Activated T-helper 2 cell treated with anti-CD3 and anti-CD28 coated beads, Interferon-gamma antibody, Interleukin-2, Interleukin-4, amounts not matched to agents 10 μg/mL and 5 μg/mL and 100 μg/mL, durations not matched to agents 14 hours and 24 hours and 36 hours (primary cell): ENCODE measurements at places on chromosomes 2 and 18.

DNA sequence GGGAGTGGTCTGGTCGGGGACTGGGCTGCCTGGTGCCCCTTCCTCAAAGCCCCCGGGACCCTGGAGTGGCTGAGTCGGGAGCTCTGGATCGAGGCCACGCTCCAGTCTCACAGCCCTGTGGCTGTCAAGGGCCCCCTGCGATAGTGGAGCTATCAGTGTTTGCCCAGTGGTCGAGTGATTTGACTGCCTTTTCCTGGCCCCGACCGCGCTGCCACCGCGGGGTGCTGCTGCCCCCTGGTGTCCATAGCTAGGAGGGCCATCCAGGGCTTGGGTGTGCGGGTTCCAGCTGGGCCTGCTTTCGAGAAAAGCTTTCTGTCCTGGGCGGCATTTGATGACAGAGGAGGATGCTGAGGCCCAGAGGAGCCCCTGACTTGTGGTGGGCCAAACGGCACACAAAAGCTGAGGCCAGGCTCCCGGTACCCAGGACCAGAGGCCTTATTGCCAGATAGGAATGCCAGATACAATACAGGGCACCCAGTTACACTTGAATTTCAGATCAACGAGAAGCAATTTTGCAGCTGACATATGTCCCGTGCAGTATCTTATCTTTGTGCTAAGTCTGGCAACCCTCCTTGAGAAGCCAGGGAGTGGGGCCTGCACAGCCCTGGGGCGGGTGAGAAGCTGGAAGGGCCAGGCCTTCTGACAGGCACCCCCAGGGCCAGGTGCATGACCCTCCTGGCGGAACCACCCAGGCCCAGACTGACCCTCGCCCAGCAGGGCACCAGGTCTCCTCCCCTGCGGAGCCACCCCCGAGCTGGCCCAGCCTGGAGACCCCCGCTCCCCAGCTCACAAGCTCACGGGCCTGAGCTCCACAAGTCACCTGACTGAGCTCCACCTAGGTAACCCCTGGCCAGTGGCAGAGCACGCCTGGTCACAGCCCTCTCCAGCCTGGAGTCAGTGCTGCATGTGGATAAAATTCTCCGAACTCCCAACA lies 13.0 kb downstream of the ODC1 start:
- DNase-seq: peak; percentile 65

GRCh38 chr18:22627506-22627905 lies 209.8 kb upstream of the CTAGE1 start:
- no peak for DNase-seq

DNA sequence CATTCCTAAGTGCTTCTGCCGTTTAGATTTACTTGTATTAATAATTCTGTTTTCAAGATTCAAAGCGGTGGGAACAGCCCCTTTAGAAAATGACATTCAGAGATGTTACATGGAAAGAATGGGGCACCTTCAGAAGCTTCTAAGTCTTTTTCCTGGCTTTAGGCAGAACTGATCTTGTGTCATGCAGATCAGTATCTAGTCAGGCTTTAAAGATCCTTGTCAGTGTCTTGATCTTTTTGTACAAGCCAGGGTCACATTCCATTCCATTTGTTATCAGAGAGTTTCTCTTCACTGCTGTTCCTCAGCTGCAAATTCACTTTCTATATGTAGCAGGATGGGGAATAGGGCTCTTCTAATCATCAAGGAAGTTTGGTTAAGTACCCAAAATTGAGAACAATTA lies 275.3 kb downstream of the DCC start:
- no peak for DNase-seq

- no peak for DNase-seq
Measured at GRCh38 chr18:78519394-78520062, 460.1 kb upstream of the SALL3 start.

GRCh38 chr2:74387346-74387745 lies 7.2 kb upstream of the DCTN1 start:
- no peak for DNase-seq

- DNase-seq: no peak
Measured at GRCh38 chr18:12518326-12518725, 110.6 kb downstream of the PRELID3A start.

DNA sequence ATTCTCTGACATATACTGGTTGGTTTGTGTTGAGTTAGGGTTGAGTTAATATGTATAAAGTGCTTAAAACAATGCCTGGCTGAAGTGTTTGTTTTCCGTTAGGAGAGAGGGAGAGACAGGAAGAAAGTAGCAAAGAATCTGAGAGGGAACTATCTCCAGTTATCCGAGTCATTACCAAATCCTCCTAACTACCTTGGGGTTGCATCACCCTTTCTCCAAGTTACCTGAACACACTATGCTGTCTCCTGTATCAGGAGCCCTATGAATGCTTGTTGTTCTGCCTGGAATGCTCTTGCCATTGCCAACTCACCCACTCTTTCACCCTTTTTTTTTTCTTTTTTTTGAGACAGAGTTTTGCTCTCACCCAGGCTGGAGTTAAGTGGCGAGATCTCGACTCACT lies 47.9 kb upstream of the ITGAV start:
- no peak for DNase-seq

DNA sequence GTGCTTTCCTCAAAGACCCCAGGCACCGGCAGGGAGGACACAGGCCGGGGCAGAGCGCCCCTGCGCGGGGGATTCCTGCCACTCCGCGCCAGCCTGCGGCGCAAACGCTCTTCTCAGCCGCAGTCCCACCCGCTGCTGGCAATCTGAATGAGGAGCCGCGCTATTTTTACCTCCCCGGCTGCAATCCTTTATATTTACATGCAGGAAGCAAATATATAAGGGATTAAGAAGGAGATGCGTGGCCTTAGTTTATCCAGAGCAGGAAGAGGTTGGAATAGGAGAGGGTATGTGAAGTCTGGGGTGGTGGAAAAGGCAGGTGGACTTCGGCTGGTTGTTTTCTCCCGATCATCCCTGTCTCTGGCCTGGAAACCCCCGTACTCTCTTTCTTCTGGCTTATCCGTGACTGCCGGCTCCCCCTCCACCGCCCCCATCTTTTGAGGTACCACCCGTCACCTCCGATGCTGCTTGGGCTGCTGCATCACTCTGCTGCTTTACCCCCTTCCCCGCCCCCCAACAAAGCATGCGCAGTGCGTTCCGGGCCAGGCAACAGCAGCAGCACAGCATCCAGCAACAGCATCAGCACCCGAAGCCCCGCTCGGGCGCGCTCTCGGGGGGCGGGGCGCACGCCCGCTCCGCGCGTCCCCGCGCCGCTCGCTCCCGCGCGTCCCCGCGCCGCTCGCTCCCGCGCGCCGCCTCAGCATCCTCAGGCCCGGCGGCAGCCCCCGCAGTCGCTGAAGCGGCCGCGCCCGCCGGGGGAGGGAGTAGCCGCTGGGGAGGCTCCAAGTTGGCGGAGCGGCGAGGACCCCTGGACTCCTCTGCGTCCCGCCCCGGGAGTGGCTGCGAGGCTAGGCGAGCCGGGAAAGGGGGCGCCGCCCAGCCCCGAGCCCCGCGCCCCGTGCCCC lies at the start of gene ADAM23:
TSS of gene ADAM23 (plus strand) at position 700 of the 902 bp plus-strand sequence. CDS start 335 bp downstream, outside the sequence.
- DNase-seq: peak; percentile 27

DNA sequence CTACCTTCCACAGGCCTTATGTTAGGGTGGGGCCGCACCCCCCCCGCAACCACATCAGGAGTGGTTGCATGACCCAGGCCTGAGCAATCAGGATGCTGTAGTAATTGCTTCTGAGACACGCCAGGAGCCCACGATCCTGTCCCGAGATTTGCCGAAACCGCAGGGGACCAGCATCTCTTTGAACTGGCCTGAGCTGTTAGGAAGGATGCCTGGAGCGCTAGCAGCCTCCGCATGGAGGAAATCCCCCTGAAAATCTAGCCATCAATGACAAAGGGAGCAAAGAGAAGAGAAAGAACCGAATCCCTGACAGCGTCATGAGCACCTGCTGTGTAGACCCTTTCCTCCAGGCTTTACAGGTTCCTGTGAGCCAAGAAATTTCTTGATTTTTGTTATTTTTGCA lies 8.7 kb upstream of the TEX44 start:
- DNase-seq: no peak

DNA sequence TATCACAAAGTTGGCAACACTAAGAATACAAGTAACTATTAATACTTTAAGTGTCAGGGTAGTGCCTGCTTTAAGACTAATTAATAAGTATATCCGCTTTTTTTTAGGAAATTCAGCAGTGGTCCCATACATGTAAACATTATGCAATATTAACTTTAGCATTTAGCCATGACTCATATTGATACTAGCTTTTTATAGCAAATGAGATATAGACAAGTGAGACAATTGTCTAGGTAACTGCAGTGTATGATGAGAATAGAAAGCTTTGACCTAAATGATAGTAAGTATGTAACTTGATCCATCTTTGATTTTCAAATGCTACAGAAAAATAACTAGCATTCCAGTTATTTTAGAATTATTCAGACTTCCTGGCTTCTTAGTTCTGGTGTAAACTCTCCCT lies 27.4 kb upstream of the VRK2 start:
- no peak for DNase-seq

- no peak for DNase-seq
Measured at GRCh38 chr2:583666-584065, 93.5 kb downstream of the TMEM18 start.

GRCh38 chr2:111099402-111099801 lies 21.3 kb upstream of the BCL2L11 start:
- DNase-seq: no peak

DNA sequence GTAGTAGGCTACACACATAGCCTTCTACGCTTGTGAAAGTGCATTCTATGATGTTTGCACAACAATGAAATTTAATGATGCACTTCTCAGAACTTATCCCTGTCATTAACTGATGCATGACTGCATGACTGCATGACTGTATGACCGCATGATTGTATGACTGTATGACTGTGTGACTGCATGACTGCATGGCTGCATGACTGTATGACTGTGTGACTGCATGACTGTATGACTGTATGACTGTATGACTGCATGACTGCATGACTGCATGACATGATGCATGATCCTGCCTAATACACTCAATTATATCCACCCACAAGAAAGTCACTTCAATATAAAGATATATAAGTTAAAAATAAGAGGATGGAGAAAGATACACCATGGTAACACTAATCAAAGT lies 365.4 kb upstream of the FSIP2 start:
- DNase-seq: no peak

DNA sequence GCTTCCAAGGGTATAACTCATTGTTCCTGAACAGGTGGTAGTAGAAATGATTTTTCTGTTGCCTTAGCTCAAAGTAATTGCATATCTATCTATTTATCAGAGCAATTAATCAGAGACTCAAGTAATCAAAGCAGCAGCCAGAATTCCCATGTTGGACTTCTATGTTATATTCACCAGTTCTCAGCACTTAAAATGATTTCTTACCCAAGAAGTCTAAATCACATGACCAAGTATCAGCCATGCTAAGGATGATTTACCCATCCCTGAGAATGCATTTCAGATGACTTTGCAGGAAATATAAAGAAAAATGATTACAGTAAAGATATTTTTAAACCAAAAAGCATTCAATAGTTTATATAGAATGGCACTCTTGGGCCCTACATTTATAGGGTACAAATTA lies 352.2 kb downstream of the NUP35 start:
- DNase-seq: no peak

GRCh38 chr18:11851806-11852337 lies 659 bp downstream of the CHMP1B start:
- DNase-seq: peak; percentile 54
